ENCODE measurements at places on chromosomes 12 and 14.

GRCh38 chr12:116620124-116620491 lies 60.9 kb downstream of the MAP1LC3B2 start:
- DNase-seq = no peak

DNA sequence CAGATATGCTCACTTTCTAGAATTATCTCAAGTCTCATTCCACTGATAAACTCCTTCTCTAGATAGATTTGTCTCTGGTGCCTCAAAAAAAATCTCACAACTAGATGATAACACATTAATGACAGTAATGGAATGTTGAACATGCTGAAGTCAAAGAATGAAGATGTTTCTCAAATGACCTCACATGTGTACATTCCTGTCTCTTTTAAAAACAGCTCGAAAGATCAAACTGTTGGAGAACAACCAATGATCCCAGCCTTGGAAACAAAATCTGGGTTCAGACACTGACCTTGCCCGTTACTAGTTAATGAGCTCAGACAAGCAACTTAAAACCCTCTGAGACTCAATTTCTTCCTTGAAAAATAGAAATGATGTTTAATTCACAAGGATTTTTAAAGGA lies 44.7 kb upstream of the KCNJ8 start:
- DNase-seq = no peak

DNA sequence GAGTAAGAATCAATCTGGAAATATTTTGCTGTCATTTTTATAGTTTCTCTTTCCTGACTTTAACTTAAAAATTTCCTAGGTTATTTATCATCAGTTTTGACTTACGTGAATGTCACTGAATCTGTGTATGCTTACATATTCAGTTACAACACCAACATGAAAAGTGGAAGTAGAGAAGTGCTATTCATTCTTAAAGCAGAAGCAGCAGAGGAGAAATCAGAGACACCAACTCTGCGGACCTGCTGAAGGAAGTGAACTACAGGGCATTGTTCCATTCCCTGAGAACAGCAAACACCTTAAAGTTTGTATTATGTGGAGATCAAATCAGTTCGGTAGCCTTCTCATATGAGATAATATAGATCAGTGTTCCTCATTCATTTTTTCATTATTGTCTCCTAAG lies 34.1 kb downstream of the RAD51B start:
- no peak for DNase-seq

DNA sequence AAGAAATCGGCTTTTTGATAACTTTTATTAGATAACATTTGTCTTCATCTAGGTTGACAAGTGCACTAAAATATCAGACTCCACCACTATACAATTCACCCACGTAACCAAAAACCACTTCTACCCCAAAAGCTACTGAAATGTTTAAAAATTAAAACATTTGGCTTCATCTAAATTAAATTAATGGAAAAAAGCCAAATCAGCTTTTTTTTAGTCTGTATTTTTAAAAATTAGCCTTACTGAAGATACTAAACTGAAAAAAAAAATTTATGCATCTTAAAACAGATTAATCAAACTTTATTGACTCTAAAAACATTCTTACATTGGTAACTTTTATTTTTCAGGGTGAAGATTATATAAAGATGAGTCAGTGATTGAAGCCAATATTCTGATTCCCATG lies 30.0 kb downstream of the CREBL2 start:
- no peak for DNase-seq

DNA sequence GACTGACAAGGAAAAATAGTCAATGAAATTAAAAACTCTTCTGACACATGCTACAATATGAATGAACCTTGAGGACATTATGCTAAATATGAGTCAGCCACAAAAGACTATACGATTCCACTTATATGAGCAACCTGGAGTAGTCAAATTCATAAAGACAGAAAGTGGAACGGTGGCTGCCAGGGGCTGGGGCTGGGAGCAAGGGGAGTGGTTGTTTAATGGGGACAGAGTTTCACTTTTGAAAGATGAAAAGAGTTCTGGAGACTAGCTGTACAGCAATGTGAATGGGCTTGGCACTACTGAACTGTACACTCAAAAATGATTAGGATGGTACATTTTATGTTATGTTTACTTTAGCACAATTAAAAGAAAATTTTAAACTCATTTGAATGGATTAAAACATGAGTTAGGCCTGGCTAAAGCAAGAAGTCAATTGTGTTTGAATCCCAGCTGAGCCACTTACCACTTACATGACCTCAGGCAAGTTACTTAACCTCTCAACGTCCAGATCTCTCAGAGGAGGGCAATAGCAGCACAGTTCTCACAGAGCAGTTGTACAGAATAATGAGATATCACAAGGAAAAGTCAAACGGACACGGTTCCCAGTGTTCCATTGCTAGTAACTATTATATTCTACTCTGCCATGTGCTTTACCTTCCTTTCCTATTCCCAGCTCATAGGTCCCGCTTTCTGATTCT lies 102.5 kb downstream of the SPTSSA start:
- no peak for DNase-seq

DNA sequence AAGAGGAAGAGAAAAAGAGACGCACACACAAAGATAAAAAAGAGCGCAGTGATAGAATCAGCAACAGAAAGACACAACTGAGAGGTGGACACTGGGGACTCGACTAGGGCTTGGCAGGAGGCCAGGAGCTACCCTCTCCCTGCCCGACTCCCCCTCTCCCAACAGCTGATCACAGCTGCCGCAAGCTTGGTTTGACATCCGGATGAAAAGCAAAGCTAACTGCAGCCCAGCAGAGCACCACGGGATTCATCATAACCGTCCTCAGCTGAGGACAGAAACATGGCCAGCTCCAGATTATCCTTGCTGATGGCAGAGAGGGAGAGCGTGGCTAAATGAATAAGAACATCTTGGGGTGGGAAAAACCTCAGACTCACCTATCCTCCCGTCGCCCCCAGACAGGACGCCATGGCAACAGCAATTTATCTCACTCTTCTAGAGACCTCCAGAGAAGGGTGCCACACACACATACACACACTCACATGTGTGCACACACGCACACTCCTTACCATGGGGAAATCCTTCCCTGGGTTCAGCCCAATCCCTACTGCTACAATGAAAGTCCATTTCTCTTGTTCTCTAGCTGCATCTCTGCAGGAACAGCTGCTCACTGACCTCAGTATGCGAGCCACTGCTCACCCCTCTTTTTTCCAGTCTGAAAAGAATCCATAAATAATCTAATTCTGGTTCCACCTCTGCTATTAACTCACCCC lies 135.3 kb downstream of the NTF3 start:
- DNase-seq = no peak

- DNase-seq = no peak
Measured at GRCh38 chr12:3418609-3419390, 72.2 kb upstream of the PRMT8 start.

DNA sequence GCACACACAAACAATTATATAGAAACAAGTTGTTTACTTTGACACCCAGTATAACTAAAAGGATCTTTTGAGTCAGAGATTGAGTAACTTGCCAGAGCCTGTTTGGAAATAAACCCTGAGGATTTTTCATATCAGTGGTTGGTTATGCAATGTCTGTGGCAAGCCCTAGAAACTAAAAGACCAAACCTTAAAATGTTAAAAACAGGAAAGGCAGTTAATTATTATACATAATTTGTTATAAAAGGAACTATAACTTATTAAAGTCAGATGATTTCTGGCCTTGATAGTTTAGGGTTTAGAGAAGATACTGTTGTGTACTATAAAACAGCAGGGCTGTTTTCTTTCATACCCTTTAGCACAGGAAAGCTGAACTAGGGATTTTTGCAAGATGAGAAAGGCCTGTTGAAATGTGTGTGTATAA lies 44.1 kb downstream of the PSEN1 start:
- DNase-seq = no peak

DNA sequence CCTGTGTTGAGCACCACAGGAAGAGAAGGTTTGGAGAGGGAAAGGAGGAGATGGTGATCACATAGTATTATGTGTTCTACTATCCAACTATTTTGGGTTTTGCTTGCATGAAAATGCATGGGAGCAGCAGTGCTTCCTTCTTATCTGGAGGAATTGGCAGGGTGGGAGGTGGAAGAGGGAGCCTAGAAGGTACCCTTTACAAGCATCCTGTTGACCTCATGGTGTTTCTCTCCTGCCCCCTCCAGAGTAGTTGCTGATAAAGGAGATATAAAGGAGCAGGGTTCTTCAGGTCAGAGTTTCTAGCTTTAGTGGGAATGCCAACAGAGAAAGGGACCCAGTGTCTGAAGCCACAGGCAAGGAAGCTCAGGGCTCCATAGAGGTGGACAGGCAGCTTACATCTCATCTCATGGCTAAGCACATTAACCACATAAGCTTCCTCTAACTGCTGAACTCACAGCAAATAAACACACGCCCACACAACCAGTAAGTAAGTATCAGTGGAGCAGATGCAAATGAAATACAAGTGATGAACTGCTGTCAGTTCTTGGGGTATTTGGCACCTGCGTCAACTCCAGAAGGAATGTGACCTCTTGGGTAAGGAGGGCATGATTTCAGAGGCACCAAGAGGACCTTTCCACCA lies 174.2 kb upstream of the SLC38A2 start:
- DNase-seq = no peak

DNA sequence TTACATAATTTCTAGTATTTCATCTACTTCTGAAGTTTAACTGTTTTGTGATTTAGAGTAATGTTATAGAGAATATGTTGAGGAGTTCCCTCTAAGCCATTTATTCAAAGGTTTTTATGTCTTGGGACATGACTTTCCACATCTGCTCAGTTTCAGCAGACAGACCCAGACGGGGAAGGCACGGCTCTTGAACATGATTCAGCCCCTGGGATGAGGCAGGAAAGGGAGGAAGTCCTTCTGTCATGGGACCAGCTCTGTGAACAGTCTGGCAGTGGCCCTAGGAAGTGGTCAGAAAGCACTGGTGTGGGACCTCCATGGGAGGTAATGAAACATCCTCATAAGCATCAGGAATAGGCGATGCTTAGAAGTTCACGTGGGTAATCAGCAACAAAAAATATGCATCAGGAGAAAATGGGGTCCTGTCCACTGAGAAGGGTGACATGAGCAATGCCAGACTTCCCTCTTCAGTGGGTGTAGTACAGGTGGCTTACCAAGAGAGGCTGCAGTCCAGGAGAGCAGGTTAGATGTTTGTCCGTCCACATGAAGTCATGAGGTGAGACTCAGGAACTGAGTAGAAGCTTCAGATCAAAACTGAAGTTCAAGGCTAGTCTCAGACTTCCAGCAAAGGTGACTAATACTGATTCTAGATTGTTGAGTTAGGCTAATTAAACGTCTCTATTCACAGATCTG lies 248.5 kb downstream of the IPO8 start:
- DNase-seq = no peak

GRCh38 chr12:105428793-105429395 lies 98.4 kb downstream of the C12orf75 start:
- DNase-seq = no peak

DNA sequence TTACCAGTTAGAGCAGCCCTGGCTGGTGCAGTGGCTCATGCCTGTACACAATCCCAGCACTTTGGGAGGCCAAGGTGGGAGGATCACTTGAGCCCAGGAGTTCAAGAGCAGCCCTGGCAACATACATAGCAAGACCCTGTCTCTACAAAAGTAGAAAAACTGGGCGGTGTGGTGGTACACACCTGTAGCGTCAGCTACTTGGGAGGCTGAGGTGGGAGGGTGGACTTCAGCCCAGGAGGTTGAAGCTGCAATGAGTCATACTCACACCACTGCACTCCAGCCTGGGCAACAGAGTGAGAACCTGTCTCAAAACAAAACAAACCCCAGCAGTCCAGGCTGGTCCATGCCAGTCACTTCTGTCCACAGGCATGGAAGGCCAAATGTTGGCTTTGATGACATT lies 7.4 kb downstream of the COX14 start:
- no peak for DNase-seq

- DNase-seq = no peak
Measured at GRCh38 chr14:28761438-28762291, 4.9 kb upstream of the FOXG1 start.

DNA sequence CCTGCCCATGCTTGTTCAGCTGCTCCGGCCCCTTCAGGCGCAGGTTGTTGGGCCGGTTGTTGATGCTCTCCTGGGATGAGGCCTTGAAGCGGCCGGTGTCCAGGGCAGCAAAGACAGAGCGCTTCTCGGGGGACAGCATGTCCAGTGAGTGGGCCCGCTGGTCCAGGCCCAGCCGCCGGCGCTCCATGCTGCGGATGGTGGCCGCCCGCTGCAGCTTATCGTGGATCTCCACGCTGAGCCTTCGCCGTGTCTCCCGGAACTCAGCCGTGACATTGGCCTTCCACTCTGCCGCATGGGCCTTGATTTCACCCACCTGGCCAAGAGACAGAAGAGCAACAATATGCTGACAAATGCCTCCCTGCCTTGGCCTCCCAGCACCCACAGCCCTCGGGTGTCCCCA lies 137.2 kb downstream of the KCNK10 start:
- no peak for DNase-seq

- DNase-seq = peak; percentile 15
Measured at GRCh38 chr14:69107407-69108003, 45.4 kb downstream of the DCAF5 start.

GRCh38 chr14:104931771-104932675 lies 7.3 kb downstream of the PLD4 start:
- DNase-seq = no peak

DNA sequence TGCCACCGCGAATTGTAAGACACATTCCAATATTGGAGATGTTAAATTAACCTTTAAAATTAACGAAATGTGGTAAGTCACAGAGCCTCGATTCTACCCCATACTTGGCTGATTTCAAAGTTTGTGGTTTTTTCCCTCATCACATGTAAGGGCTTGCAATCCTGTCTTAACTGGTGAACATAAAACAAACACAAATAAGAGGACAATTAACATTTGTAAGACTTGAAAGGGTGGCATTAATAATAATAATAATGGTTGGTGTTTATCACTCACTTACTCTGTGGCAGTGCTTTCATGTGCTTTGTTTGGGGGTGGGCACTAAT lies 26.6 kb downstream of the PPFIBP1 start:
- DNase-seq = no peak

DNA sequence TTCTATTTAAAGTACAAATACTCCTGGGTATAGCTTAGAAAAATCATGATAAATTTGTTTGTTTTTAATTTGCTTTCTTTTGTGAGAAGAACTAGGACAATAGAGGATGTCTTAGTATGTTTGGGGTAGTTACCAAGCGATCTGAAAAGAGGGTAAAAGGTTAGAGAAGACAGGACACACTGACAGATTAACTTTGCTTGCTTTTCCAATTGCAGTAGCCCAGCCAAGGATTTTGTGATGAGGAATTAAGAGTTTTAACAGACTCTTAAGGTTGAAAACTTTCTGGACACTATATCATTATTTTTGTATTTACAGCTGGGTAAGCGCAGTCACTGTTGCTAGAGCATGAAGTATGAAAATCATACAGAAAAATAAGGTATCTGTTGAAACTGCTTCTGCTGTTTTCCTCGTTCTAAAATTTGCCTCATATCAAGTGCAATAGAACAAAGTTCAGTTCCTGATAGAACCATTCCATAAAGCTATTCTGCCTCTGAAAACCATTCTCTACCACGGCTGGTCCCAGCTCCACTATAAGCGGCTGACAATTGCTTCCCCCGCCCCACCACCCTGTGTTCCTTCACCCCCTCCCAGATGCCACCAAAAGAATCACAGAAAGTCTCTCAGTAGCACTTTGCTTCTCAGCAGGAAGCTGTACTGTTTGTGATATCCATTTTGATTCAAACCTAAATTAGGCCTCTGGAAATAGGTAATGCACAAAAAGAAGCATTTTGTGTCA lies 413.4 kb downstream of the BCAT1 start:
- no peak for DNase-seq

GRCh38 chr12:125852116-125852515 lies 786.9 kb downstream of the AACS start:
- DNase-seq = no peak

GRCh38 chr14:55028066-55028465 lies 1.0 kb downstream of the SOCS4 start:
- no peak for DNase-seq
